NCI-H2029 (cell line): ENCODE measurements at places on chromosomes 4 and X.

GRCh38 chr4:17283832-17284231, 228.1 kb downstream of the QDPR start:
- DNase-seq, result peak; percentile 78

GRCh38 chr4:55446578-55446922, 50.8 kb downstream of the TMEM165 start:
- no peak for DNase-seq

GRCh38 chr4:185740471-185740873, 71.5 kb downstream of the SORBS2 start:
- no peak for DNase-seq

DNA sequence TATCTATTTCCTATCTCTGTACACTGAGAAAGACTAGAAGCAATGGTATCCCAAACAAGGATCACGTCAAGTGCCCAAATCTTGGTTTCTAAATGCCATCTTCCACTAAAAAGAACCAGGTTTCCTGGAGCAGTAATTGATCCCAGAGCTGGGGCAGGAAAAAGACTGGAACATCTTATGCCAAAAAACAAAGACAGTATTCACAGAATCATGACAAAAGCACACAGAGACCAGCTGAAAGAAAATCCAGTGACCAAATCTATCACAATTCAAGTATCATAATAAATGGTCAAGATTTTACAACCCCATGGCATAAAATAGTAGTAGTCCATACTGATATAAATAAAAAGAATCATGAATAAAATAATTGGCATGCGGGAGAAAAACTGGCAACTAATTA, 44.9 kb downstream of the CENPC start:
- DNase-seq, result no peak

DNA sequence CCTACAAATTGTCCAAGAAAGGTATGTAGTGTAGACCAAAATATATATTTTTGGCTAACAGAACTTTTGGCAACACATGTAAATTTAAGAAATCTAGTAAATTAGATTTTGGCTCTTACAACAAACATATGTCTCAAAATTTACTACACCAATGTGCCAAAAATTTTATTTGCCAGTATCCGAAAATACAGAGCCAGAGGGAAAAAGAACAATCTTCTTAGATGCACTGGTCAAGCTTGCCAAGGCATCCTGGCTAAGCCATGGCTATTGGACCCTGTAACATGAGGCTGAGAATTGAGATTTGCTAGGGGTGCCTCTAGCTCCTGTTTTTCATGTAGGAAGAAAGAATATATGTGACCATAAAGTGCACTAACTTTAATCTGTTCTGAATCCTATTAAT, 91.8 kb downstream of the GABRG1 start:
- no peak for DNase-seq

DNA sequence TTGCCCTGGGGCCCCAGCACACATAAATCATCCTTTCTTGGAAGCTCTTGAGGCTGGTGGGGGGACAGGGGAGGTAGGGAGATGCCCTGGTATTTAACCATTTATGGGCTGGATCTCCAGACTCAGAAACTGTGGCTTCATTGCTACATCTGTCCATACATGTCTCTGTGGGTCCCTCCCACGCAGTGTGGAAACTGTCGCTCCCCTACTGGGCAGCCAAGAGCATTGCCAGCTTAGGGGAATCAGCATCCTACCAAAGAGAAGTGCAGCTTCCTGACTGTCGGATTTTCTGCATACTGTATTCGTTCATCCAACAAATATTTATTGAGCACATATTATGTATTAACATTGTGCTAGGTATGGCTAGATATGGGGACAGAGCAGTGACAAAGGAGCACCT, 3.7 kb downstream of the GRIPAP1 start:
- no peak for DNase-seq

- no peak for DNase-seq
Measured at GRCh38 chr4:137968956-137969678, 273.0 kb downstream of the SLC7A11 start.

DNA sequence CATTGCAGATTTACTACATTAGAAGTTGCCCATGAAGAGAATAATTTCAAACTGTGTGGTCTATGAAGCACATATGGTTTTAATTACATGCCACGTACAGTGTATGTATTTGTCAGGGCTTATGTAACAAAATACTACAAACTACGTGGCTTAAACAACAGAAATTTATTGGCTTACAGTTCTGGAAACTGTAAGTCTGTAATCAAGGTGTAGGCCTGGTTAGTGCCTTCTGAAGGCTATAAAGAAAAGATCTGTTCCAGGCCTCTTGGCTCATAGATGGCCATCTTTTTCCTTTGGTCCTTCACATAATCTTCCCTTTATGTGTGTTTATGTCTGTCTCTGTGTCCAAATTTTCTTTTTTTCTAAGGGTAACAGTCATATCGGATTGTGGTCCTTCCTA, 1160.2 kb downstream of the FAM133A start:
- no peak for DNase-seq

DNA sequence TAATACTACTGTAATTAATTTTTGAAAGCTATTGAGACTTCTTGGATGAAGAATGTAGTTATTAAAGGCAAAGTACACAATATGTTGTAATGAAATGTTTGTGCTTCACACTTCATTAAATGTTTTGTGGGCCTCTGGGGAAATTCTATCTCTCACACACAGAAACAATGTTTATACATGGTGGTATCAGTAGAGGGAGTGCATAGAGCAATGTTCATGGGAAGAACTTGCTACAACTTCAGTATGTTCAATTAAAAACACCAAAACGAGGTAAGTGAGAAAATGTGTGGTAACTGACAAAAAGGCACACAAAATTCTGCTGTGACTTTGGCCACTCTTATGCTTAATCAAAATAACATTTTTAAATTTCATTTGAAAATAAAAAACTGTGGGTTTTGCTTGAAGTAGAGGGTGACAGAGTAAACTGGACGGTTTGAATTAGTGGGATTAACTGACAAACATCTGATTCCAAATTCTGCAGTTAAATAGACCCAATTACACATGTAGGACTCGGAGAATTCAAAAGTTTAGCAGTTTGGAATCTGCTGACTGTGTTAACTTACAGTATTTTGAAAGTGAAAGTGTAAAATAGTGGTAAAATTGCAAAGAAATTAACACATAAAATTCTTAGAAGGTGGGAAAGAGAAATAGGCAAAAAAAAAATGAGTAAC, 111.4 kb upstream of the TTC29 start:
- DNase-seq, result no peak

DNA sequence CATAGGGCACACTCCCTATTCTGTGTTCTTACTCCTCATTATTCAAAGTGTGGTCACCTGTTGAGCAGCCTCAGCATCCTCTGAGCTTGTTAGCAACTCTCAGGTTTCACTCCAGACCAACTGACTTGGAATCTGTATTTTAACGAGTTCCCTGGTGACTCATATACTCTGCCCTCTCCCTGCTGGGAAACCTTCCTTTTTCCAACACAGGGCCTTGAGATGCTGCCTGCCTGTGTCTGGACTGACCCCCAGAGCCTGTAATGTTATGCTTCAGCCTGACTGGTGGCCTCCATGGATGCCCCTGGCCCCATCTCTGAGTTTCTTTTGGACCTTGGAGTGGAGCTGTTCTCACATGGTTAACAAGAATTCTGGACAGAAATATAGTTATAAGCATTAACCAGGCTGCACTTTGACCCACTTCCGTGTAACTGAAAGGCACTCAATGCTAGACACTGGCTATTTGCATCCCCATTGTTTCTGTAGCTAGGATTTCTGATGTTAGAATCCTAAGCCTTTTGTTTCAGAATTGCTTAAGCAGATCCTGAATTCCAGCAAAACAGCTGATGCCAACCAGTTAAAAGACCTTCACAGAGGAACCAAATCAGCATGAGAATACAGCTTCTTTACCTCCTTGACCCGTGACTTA, 262.6 kb downstream of the STIM2 start:
- no peak for DNase-seq
